GM06990 (cell line): ENCODE measurements at places on chromosomes 7 and 10.

DNA sequence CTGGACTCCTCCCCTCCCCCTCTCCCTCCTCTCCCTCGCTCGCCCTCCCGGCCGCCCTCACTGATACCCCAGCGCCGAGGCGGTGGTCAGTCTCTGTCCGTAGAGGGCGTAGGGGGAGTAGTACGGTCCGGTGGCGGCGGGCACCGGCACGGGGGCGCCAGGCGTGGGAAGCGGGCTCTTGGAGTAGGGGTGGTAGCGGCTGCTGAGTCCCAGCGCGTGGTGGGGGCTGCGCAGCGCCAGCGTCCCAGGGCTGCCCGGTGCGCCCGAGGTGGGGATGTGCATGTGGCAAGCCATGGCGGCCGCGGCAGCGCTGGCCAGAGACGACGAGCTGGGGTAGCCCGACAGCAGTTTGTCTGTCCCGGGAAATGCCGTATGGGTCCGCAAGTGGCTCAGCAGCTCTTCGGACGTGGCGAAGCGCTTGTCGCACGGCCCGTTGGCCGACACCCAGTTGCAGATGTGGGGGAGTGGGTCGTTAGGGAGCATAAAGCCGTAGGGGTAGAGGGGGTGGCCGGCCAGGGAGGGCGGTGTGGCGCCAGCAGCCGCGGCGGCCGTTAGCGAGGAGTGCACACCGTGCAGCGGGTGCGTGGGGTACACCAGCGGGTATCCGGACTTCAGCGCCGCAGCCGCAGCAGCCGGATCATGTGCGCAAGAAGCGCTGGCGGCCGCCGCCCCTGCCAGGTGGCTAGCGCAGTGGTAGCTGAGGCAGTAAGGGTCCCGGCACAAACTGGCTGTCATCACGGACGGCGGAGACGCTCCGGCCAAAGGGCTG, 2.7 kb downstream of the ZNF503 start:
- peak; percentile 11 for DNase-seq

DNA sequence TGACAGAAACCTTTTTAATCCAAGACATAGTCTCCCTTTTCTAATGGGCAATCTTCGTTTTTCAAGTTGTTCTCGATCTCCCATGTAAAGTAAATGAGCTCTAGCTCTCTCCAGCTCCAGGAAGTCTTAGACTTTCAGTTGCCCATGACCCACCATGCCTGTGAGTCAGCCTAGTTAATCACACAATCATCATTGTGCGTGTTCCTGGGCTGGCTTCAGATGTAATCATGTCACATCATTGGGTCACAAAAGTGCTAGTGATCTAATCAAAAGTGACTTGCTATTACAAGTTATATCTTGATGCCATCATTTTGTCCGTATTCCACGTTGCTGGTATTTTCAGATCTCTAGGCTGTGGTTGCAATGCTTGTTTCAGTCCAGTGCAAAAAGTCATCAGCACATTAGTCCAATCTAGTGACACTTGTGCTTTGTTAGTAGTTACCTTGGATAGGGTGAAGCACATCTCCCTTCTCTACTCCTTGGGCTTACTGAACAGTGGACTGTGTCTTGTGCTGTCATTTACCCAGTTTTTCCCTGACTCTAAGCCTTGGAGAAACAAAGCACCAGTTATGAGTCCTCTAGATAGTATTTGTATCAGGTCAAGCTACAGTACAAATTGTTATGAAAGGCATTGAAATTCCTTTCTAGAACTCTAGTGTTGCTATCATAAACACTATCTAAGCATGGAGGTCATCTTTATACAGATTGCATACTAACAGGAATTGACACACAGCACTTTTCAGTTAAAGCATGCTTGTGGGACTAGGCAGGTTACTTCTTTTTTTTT, 316.6 kb downstream of the GFRA1 start:
- DNase-seq: no peak

DNA sequence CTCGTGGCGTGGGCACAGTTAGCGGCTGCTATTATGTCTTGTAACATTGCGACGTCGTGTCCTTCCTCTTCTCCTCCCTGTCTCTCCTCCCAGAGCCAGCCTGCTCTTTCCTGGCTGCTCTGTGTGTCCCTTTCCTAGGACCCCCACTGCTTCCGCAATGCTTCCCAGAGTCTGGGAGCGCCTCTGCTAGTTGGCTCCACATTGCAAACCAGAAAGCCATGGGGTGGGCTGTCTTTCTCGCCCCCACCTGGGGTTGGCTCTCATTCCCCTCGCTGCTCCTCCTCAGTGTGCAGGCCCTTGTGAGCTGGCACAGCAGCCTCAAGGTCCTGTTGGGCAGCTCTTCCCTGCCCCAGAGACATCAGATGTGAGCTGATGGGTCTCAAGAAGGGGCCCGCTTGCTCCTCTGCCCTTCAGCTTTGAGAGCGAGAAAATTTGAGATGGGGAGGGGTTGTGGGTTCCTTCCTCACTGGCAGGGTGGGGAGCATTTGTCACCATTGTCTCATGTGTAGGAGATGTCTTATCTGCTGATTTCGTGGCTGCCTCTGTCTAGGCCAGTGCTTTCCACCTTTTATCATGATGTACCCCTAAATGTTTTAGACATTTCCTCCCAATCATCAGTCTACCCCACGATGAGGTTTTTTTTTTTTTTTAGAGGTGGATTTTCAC, 3.3 kb downstream of the ADAMTS14 start:
- DNase-seq: no peak

- DNase-seq: peak; percentile 83
Observed at GRCh38 chr10:68826764-68827591, at the start of gene STOX1. TSS of gene STOX1 (plus strand) at chr10:68827531. CDS start at chr10:68827624, 93 bp downstream.

DNA sequence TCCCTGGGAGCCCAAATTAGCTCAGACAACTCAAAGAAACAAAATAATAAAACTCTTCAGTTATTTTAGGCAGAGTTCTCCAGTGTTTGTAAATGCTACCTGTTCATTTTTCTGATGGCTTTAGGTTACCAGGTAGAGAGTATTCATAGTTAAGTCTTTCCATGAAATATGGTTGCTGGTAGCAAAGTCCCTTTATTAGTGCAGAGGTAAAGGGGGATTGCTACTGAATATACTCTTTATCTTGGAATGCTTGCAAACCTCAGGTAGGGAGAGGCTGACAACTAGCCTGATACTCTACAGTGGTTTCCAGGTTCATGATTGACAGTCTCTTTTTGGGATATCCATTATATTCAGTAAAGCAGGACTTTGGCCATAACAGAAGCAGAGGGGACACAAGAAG, 6.5 kb downstream of the TAX1BP1 start:
- DNase-seq: no peak

DNA sequence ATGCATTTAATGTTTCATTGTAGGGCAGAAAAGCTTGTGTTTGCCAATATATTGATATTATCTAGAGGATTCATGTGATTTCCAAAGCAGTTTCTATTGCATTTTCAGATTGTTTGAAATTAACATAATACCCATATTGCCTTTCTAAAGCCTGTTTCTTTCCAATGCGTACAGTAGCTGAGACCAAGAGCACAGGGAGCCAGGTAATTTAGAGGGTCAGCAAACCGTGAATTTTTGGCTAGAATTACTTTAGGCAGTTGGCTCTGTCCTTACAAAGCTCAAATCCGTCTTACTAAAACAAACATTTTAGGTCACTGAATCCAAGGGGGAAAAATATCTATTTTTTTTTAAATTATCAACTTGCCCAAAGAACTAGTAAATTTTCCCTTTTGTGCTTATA, 604.9 kb upstream of the ADARB2 start:
- DNase-seq: no peak

GRCh38 chr10:71323407-71323806, 4.3 kb downstream of the SLC29A3 start:
- no peak for DNase-seq

- DNase-seq: no peak
Observed at GRCh38 chr10:102246261-102246660, 929 bp downstream of the GBF1 start.

DNA sequence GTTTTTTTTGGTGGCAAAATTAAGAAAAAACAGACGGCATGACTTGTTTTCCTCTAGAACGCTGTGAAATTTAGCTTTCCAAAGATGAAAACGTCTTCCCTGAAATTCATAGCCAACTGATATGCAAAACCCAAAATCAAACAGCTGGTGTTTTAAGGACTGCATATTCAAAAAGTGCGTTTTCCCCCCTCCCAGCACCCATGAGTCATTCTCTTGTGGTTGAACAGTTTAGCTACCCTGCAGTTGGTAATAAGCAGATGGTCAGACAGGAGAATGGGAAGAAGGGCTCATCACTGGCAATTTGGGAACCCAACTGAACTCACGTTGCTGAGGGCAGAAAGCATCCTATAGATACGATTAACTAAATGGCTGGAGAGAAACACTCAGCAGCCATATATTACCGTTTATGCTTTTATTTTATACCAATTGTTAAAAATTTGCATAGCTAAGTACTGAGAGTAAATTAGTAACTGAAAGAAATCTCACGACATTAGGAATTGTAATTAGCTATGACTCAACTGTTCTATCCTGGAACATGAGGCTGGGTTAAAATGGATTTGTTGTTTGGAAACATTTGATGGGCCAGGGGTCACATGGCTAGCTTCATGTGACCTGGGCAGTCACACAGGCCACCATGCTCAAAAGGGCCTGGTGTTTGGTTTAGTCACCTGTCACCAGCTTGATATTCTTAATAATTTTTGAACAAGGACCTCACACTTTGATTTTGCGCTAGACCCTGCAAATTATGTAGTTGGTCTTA, 343.1 kb downstream of the PHTF2 start:
- DNase-seq: no peak

GRCh38 chr7:136998495-136998894, 130.0 kb downstream of the CHRM2 start:
- DNase-seq: no peak

DNA sequence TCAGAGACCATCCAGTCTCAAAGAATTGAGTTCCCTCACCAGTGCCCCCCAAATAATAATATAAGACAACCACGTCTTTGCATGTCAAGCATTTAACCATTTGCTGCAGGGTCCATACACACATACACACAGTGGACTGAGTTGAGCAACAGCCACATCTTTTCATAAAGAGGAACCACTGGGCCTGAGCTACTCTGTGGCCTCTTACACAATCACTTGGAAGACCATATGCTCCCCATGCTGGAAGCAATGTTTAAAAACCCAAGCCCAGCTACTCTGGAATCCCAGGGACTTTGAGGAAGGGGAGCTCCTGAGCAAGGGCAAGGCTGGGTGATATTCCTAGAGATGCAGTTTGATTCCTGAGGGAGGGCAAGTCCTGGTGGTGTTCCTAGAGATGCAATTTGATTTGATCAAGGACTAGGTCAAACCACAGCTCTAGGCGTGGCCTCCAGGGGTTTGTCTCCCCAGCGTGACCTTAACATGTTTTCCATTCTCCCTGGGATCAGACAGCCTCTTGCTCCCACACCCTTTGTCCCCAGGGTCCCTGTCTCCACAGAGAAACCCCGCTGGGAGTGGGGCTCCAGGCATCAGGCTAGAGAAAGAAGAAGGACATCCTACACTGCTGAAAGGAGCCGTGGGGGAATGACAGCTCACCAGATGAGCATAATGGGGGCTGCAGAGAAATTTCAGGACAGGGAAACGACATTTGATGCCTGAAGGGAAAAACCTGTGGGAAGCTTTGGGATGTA, 376.2 kb upstream of the MGMT start:
- DNase-seq: no peak

- DNase-seq: no peak
Observed at GRCh38 chr7:47443049-47443448, 138.9 kb downstream of the TNS3 start.

GRCh38 chr7:28840592-28840995, 117.5 kb downstream of the TRIL start:
- DNase-seq: no peak
